Activated naive CD4-positive, alpha-beta T cell (primary cell): ENCODE measurements at places on chromosomes 6 and 20.

GRCh38 chr6:30556066-30556905 lies at the start of gene GNL1:
Gene GNL1 (minus strand): TSS chr6:30556489. CDS start chr6:30556203, 286 bp downstream.
- DNase-seq = peak; percentile 98

GRCh38 chr20:32885185-32885584 lies 26.5 kb downstream of the EFCAB8 start:
- DNase-seq = no peak

DNA sequence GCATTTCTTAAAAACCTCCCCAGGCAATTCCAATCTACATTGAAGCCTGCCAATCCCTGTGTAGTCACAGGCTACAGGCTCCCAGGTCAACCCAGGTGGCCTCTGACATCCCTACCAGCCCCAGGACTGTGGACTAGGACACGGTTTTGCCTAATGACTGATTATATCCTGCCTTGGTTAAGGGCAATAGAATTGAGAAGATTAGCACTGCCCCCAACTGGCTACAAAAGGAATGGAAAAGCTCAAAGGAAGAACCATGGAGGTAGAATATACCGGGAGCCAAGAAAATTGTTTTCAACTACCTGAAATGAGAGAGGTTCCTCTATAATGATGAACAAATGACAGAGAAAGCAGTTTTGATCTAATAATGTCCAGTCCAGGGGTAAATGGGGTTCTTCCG lies 421.1 kb upstream of the AGPAT4 start:
- DNase-seq = no peak

DNA sequence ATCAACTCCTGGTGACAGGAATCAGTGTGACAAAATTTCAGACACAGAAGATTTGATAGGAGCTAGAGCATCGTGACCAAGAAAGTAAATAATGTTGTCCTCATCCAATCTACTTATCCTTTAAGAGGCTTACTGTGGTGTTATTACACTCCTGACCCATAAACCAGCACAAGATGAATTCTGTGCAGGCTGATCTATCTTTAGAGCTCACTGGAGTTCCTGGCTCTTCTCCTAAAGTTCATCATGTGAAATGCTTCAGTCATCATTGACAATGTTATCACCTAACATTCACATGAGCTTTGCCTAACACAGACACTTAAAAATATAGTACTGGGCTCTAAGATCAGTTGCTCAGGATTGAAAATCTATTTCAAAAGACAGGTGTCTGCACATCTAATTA lies 271.0 kb upstream of the HSF2 start:
- no peak for DNase-seq

- DNase-seq = no peak
Measured at GRCh38 chr6:111803804-111804203, 69.4 kb downstream of the FYN start.

GRCh38 chr20:60210779-60211617 lies 252.8 kb downstream of the CDH26 start:
- no peak for DNase-seq

DNA sequence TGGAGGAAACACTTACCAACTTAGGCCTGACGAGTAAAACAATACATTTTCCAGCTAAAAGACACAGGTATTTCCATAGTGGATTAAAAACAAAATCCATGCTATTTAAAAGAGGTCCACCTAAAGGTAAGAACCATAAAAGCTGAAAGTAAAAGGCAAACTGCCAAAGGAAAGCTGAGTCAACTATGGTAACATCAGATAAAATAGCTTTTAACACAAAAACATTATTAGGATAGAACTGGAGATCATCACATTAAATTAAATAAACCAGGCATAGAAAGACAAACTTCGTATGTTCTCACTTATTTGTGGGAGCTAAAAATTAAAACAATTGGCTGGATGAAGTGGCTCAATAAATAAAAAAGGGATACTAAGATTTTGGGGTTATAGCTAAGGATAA lies 166.8 kb upstream of the SLC22A16 start:
- DNase-seq = no peak

DNA sequence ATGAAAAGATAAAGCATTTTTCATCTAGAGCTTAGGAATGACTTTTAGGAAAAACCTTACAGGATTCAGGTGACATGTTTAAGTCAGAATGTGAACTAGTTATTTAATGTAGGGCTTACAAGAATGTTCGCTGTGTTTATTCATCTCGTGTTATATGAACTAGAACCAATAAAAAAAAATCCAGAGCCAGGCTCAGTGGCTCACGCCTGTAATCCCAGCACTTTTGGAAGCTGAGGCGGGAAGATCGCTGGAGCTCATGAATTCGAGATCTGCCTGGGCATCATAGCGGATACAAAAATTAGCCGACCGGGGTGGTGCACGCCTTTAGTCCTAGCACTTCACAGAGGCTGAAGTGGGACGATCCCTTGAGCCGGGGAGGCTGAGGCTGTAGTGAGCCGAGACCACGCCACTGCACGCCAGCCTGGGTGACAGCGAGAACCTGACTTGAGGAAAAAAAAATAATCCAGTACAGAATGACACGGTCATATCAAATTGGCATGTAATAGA lies 46.3 kb downstream of the OR2B2 start:
- DNase-seq = no peak

- DNase-seq = no peak
Measured at GRCh38 chr20:21262812-21263211, 40.3 kb upstream of the XRN2 start.

DNA sequence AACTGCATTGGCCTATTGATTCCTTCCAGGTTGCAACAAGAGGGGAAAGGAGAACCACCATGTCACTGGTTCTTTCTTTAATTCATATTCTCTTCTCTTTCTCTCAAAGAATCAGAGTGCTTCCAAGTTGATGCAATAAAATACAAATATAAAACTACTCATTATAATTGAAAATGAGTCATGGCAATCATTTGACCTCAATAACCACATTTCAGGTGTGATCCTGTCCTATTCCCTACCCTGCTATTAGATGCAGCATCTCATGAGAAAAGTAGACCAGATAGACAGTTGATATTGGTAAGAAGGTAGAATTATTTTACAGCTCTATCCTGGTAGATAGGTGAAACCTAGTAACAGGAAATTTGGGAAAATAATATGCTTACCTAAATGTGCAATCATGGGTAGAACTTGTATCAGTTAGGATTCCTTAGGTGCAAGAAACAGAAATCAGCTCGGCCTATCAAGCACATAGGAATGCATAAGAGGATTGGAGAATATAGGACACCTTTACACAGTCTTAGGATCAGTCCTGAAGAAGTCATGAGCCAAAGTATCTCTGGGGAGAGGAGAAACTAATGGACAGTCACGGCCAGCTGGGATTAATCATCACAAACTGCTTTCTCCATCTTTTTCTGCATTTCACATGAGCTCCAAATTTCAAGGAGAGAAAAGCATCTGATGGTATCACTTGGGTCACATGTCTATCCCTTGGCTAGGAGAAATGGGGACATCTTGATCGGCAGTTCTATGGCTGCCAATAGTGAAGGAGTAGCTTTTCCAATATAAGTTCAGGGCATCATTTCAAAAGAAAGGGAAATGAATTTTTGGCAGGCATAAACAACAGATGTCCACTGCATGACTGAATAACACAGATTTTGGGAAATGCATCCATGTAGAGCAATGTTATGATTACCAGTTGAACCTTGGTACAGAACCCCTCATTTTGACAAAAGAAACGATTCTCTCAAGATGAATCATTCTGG lies 19.3 kb upstream of the RNF146 start:
- DNase-seq = no peak

DNA sequence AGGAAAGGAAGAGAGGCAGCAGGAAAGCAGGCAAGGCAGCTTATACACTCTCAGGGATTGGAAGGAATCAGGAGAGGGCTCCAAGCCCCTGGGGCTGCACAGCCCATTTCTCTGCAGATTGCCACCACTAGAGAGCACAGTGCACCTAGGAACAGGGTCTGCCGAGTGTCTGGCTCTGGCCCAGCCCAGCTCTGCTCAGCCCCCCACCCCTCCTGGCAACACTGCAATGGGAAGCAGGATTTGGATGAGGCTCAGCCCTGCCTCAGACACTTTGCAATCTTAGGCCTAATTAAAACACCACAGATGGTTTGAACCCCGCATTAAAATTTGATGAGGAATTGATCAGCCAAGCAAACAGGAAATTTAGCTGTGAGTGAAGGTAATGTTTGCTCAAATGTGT lies 252.7 kb downstream of the DHX35 start:
- no peak for DNase-seq

DNA sequence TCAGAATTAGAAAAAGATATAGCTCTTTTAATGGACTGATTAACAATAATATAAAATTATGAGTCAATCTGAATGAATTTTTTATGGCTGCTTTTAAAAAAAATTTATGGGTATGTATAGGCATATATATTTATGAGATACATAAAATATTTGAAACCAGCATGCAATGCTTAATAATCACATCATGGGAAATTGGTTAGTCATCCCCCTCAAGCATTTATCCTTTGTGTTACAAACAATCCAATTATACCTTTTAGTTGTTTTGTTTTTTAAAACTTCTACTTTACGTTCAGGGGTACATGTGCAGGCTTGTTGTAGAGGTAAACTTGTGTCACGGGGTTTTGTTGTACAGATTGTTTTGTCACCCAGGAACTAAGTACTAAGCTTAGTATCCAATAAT lies 63.4 kb upstream of the HMGCLL1 start:
- no peak for DNase-seq

DNA sequence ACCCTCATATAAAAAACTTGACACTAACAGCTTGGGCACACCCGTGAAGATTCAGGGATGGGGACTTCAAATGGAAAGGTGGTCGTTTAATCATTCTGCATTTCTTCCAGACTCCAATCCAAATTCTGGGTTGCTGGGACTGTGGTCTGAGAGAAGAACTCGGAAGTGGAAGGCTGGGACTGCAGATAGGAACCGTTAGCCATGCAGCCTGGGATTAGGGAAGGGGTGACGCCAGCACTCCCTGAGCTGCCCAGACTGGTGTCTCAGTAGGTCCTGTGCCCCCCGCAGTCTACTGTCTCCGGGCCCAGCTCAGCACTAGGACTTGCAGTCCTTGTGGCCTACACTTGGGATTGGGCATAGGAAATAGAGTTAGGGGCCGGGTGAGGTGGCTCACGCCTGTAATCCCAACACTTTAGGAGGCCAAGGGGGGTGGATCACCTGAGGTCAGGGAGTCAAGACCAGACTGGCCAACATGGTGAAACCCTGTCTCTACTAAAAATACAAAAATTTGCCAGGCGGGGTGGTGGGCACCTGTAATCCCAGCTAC lies 511 bp upstream of the CLIC1 start:
- no peak for DNase-seq

GRCh38 chr20:62159052-62159451 lies 15.5 kb downstream of the SS18L1 start:
- DNase-seq = no peak

DNA sequence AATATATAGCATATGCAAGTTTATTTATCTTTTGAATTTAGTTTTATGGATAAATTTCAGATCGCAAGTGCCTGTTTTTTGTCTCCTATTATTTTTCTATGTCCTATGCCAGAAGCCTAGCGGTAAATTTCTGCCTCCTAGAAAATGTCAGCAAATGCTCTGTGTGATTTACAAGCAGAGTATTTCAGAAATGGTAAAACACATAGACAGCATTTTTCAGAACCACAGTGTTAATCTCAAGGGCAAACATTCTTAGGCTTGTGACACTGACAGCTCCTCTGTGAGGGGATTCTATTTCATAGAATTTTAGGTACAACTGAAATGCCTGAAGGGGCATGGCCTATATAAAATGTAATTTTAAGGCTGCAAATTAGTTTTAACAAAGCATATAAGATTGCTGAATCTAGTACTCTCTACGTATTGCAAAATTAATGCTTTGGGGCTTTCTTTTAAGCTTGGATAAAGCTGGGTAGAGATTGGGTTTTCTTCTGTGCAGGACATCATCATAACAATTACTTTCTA lies 89.9 kb upstream of the PTCHD4 start:
- DNase-seq = no peak

DNA sequence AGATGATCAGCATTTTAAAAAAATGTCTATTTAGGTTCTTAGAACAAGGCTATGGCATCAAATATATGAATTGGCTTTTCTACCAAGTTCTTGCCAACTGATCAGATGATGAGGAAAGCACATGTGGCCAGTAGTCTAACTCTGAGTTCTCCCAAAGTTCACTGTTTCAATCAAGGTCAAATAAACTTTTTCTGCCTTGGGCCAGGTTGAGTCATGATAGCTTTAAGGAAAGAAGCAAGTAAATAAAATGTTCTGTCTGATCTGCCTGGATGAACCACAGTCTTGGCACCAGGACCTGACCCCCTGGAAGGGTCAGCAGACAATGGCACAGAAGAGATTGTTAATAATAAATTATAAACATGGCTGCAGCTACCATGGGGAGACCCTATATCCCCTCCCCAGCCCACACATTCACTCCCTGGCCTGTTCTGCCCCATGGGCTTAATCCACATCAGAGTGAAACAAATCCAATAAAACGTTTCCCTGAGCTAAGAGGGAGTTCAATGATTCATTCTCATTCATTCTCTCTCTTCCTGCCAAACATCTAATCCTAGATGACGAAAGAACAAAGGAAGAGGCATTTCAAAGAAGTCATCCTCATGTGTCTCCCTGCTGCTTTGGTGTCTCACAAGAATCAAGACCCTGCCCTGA lies 661.6 kb downstream of the DHX35 start:
- no peak for DNase-seq

DNA sequence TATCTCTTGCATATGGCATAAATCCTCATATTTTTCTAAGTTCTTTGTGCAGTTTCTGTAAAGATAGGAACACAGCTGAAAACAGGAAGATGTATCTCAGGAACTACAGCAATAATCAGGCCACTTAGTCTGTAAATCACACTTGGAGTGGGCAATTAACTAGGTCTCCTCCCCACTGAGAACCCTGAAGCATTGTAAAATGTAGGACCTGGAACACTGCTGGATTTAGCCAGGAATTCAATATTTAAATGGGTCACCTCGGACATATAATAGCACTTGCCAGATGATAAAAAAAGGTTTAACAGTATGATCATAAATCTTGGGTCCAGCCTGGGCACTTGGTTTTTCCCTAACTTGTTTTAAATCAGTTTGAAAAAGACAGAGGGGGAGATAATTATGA lies 155.0 kb downstream of the GRM1 start:
- DNase-seq = no peak

GRCh38 chr20:4161401-4162251 lies 146.3 kb upstream of the RNF24 start:
- no peak for DNase-seq
